ENCODE measurements at places on chromosomes 3 and 15. TPM values are rescaled to one million over a fixed set of nuclear protein-coding genes. Genes with fewer than 3 reads are reported as not detected.

DNA sequence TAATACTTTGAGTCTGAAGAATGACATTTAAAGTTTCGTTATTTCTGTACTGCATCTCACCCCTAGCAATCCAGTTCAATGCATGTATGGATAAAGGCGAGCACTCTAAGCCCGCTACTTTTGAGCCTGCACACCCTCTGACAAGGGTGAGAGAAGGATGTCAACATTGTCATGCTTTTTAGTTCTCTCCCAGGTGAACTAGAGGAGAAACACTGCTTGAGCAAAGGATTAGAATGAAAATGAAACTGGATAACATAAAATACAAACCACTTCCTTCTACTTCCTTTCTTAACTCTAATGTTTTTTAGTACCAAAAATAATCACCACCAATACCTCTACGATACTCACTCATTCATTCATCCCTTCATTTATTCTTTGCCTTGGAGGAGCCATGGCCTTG is 588.7 kb upstream of the NR2F2 start:
- no peak overlapping the region for H3K27ac ChIP-seq
- no peak overlapping the region for H3K4me3 ChIP-seq
- H3K27me3 ChIP-seq, result no peaks in the 10 kb centered on the region
- no peak for DNase-seq

- no peaks in the 10 kb centered on the region for H3K36me3 ChIP-seq
- H3K4me1 ChIP-seq, result no peaks in the 10 kb centered on the region
- DNase-seq, result no peak
- H3K4me3 ChIP-seq, result peak overlapping the region; percentile 64
- H3K27me3 ChIP-seq, result peaks cover 9% of the 10 kb centered on the region
Observed at GRCh38 chr15:44194323-44195150, 534 bp downstream of the FRMD5 start.

DNA sequence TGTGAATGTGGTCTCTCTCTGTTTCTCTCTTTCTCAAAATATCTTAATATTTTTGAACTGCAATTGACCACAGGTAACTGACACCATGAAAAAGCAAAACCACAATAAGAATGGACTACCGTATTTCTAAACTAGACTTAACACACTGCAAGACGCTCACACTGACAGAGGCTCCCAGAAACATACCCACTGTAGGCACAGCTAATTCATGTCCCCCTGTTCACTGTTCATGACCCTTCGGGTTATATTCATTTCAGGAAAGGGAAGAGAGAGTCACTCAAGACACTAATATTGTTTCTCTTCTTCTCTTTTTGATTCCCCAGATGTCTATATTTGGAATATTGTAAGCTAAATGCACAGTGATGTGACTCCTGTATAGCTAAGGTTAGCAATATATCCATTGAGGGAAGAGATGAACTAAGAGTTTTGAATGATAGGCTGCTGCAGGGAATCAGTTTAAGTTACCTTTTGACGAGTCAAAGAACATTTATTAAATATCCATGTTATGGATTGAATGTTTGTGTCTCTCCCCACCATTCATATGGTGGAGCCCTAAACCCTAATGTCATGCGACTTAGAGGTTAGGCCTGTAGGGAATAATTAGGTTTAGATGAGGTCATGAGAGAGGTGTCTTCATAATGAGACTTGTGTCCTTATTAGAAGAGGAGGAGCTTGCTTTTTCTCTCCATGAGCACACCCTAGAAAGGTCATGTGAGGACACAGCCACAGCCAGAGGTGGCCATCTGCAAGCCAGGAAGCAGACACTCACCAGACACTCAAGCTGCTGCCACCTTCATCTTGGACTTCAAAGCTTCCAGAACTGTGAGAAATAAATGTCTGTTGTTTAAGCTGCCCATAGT is 216.6 kb upstream of the GRM7 start:
- no peaks in the 10 kb centered on the region for H3K27me3 ChIP-seq
- peak; percentile 13 for DNase-seq
- no peak overlapping the region for H3K27ac ChIP-seq
- H3K4me3 ChIP-seq, result no peak overlapping the region
- no peaks in the 10 kb centered on the region for H3K36me3 ChIP-seq
- H3K4me1 ChIP-seq, result no peaks in the 10 kb centered on the region

Gene MUSTN1
- total RNA-seq, result 35.7 TPM

GRCh38 chr3:146162561-146162960 is 1.6 kb upstream of the PLOD2 start:
- no peak overlapping the region for H3K27ac ChIP-seq
- H3K4me3 ChIP-seq, result no peak overlapping the region
- DNase-seq, result no peak

Gene TMEM207
- not detected for total RNA-seq

Gene CCDC9B
- 2.4 TPM for total RNA-seq

DNA sequence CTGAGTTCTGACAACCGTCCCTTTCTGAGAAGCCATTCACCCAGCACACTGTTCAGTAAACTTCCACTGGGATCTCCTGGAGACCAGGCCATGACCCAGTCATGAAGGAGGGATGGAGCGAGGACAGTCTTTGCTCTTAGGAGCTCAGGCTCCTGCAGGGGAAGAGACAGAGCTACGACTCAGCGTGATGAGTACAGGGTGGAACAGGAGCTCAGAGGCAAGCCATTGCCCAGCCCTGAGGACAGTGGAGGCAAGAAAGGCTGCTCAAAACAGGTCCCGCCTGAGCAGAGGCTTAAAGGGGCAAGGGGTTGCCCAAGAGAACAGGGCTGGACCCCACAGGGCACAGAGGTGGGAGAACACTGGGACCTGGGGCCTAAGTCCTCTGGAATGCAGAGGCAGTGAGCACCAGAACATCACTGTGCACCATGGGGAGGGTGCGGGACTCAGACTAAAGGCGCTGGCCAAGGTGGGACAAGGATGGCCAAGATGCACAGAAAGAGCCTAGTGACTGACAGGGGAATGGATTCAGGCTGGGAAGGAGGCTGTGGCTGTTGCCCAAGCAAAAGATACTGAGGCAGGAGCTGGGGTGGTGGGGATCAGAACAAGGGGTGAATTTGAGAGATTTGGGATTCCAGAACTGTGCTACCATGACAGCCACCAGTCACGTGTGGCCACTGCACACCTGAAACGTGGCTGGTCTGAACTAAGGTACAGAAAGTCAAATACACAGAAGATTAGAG is 25.8 kb downstream of the TMEM43 start:
- DNase-seq, result no peak
- H3K4me3 ChIP-seq, result no peak overlapping the region
- H3K27ac ChIP-seq, result no peak overlapping the region
- no peaks in the 10 kb centered on the region for H3K27me3 ChIP-seq

DNA sequence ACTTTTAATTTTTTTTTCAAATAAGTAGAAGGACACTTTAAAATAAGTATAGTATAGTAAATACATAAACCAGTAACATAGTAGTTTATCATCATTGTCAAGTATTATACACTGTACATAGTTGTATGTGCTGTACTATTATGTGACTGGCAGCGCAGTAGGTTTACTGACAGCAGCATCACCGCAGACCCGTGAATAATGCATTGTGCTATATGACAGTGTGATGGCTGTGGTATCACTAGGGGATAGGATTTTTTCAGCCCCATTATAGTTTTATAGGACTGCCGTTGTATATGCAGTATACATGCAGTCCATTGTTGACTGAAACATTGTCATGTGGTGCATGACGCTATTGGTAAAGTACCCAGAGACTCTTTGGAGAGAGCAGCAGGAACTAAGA is 306.5 kb downstream of the SQOR start:
- no peaks in the 10 kb centered on the region for H3K36me3 ChIP-seq
- H3K27ac ChIP-seq, result no peak overlapping the region

- DNase-seq, result no peak
- no peaks in the 10 kb centered on the region for H3K4me1 ChIP-seq
- H3K27ac ChIP-seq, result no peak overlapping the region
- H3K4me3 ChIP-seq, result no peak overlapping the region
Observed at GRCh38 chr15:79967298-79968182, 3.5 kb downstream of the BCL2A1 start.

Gene ADAMTSL3
- 0.22 TPM for total RNA-seq

Gene LRRC31
- not detected for total RNA-seq

- H3K4me1 ChIP-seq, result peaks cover 28% of the 10 kb centered on the region
- no peaks in the 10 kb centered on the region for H3K27me3 ChIP-seq
- H3K36me3 ChIP-seq, result no peaks in the 10 kb centered on the region
- DNase-seq, result peak; percentile 13
- peak overlapping the region; percentile 77 for H3K27ac ChIP-seq
Observed at GRCh38 chr3:73448761-73449301, 175.9 kb downstream of the PDZRN3 start.

Gene DUOXA2
- not detected for total RNA-seq

Gene ASB14
- not detected for total RNA-seq

GRCh38 chr3:128775906-128776542 is 50.0 kb downstream of the RAB7A start:
- no peak for DNase-seq
- H3K27me3 ChIP-seq, result no peaks in the 10 kb centered on the region
- H3K4me1 ChIP-seq, result peaks cover 14% of the 10 kb centered on the region
- no peak overlapping the region for H3K27ac ChIP-seq
- peaks cover 3% of the 10 kb centered on the region for H3K36me3 ChIP-seq

Gene ITIH3
- 0.28 TPM for total RNA-seq

- H3K27me3 ChIP-seq, result no peaks in the 10 kb centered on the region
- no peaks in the 10 kb centered on the region for H3K4me1 ChIP-seq
- DNase-seq, result no peak
- H3K4me3 ChIP-seq, result no peak overlapping the region
Observed at GRCh38 chr3:145005427-145005826, 1033.8 kb downstream of the DIPK2A start.

Gene LEKR1
- 0.61 TPM for total RNA-seq

DNA sequence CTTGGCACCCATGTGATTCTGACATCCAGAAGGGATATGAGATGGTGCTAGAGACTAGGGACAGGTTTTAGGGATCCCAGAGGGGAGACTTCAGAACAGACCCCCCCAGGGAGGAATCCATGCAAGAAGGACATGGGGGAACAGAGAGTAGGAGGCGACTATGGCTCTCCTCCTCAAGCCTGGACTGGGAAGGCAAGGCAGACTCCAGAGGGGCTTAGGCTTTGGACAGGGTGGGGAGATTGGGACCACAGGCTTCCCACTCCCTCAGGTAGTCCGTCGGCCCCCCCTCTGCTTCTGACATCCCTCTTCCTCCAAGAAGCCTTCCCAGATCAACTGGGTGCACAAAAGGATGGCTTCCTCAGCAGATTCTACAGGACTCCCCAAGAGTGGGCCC is 3.0 kb upstream of the VIPR1 start:
- H3K27ac ChIP-seq, result no peak overlapping the region
- DNase-seq, result no peak
- no peaks in the 10 kb centered on the region for H3K27me3 ChIP-seq
- no peaks in the 10 kb centered on the region for H3K36me3 ChIP-seq
